Osteocyte (in vitro differentiated cells): ENCODE measurements at places on chromosomes 4 and X.

DNA sequence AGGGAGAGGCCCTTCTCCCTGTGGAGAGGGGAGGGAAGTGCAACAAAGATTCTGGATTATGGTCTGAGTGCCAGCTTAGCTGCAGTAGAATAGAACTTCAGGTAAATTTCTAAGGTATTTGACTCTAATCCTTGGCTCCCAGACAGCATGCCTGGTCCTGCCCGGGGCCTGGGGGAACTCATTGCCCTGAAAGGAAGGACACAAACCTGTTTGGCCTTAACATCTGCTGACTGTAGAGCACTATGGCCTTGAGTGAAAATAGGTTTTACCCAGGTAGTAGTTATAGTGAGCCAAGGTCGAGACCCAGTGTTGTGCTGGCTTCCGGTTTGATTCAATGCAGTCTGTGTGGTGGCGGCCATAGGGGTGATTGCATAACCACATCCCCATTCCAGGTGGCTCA, 64.4 kb downstream of the RPS6KA6 start:
- DNase-seq = no peak

DNA sequence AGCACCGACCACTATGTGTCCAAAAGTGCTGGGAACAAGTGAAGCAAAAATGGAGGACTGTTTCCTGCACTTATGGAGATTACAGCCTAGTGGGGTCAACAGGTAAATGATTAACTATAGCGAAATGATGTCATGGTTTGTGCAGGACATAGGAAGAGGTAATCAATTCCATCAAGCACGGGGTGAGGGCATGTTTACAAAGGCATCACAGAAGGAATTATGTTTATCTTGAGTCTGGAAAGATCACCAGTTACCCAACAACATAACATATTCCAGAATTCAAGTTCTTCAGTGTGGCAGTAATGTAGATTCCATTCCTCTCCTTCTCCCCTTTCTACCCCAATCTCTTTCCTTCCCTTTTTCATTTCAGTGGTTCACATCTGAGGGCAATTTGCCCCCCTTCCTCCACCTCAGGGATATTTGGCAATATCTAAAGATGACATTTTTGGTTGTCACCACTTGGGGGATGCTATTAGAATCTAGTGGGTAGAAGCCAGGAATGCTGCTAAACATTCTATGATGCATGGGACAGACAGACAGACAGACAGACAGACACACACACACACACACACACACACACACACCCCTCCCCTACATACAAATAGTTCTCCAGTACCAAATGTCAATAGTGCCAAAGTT, 24.1 kb downstream of the FAM47E start:
- no peak for DNase-seq

- no peak for DNase-seq
These were observed 38.1 kb downstream of the GPR174 start for GRCh38 chrX:79182616-79183015.

- no peak for DNase-seq
These were observed 142.2 kb downstream of the DKK2 start for GRCh38 chr4:106893903-106894302.

DNA sequence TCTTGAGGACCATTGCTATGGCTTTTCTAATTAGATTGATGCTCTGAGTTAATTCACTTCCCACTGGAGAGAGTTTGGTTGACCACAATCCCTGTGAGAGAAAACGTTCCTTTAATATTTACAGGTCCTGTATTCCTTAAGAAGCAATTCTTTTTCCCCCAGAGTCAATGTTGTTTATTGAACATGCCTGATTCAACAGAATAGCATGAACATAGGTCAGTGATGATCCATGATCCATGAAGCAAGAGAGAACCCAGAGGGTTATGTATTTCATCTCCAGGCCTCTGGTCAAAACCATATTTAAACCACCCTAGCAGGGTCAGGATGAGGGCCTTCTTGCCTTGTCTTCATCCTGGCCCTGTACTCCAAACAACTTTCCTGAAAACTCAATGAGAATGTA, 39.4 kb upstream of the EFHC2 start:
- no peak for DNase-seq

DNA sequence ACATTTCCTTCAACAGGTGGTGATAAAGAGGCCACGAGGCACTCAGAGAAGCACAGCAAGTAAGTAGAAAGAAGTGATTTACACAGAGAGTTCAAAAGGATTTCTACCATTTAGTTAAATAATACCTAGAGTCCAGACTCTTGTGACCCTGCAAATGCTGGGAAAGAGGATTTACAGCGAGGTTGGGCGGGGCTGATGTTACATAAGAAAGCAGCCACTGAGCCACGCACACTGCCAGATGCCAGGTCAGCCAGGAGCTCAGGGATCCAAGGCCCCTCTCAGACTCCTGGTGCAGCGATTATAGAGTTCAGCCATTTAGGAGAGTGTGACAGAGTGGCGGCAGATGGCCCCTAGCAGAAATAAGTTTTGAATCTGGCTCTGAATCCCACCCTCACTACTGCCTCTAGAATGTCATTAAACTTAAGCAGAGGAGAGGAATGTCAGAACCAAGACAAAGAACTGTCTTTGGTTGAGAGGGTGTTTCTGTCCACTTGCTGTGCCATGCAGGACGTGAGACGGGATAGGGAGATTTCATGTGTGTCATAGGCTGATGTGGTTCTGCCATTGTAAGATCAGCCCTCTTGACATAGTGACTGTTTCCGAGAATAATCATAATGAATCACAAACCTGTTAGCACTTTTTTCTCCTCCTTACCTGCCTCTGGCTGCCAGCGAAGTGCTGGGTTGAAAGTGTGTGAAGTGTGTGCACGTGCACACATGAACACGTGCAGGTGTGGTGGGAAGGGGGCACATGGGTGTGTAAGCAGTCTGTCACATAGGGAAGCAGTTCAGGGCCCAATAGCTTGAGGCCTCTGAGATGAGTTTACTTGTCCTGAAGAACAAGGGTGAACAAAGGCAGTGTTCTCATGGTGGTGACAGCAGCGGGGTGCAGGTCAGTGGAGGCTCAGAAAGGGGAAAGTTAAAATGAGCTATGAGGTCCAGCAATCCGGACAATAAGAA, 50.1 kb downstream of the MFAP3L start:
- no peak for DNase-seq
